ENCODE measurements at places on chromosomes 16 and 17. TPM values are rescaled to one million over a fixed set of nuclear protein-coding genes. Genes with fewer than 3 reads are reported as not detected.

DNA sequence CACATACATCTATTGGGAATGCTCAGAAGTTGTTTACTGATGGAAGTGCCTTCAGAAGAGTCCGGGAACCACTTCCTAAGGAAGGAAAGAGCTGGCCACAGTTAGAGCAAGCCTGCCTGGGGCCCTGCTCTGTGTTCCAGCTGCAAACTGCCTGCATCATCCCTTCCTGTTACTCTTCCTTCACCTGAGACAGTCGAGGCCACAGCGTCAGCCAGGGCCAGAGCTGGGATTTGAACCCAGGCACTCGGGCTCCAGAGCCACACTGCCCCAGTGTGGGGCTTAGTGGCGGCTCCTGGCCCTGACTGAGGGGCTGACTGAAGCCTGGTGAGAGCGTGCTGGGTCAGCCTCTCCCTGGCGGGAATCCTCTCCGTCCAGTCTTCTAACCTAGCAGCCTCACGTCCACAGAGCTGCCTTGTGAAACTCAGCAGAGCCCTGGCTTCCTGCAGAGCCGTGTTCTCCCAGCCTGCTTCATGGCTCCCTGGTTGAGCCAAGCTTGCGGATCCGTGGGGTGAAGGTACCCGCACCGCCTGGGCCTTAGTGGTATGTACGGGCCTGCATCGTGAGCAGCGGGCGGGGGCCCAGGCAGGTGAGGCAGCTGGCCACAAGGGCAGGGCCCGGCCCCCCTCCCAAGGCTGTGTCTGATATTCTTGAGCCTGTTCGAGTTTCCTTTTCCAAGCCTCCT lies 4.6 kb upstream of the C17orf99 start:
- DNase-seq = no peak

DNA sequence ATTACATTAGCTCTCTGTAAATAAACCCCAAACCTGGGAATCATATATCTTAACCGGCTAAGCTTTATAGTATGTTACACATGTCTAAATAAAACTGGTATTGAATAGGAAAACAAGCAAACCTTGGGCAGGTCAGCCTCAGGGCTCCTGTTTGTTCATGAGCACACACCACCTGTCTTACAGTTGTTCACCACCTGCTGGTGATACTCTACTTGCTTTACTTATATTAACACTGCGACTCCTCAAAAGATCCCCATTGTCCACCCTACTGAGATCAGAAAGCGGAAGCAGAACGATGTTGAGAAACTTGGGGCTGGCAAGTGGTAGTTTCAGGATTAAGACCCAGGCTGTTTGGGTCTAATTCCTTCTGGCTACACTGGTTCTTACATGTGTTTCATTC lies 16.4 kb downstream of the CDH13 start:
- no peak for DNase-seq

DNA sequence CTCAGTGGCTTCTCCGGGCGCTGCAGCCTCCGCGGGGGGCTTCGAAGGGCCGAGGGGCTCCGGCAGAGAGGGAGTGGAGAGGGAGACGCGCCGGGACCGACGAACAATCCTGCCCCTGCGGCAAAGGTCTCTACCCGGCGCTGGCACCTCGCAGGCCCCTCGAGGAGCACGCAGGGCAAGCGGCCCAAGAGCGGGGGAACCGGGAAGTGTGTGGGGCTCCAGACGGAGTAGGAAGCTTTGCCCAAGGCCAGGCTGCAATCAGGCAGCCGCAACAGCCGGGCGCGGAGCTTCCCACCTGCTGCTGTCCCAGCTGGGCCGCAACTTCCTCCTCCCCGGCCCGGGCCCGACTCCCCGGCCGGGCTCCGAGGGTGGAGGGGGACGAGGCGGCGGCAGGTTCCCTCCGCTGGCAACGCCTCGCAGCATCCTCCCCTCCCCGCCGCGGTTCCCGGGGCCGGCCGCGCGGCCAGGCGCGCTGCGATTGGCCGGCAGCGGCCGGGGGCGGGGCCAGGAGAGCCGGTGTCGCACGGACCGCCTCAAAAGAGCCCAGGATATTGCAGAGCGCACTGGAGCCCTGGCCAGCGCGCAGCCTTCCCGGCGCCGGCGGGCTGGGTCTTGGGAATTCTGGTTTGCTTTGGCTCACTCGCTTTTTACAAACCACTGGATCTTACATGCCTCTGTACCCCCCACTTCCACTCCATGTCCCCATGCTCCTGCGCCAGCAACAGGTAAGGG lies at the start of gene KCNJ2:
Gene KCNJ2, plus strand, starts transcription at position 556 of the 732 bp plus-strand sequence. CDS start 5,508 bp downstream, outside the sequence.
- DNase-seq = peak; percentile 53

DNA sequence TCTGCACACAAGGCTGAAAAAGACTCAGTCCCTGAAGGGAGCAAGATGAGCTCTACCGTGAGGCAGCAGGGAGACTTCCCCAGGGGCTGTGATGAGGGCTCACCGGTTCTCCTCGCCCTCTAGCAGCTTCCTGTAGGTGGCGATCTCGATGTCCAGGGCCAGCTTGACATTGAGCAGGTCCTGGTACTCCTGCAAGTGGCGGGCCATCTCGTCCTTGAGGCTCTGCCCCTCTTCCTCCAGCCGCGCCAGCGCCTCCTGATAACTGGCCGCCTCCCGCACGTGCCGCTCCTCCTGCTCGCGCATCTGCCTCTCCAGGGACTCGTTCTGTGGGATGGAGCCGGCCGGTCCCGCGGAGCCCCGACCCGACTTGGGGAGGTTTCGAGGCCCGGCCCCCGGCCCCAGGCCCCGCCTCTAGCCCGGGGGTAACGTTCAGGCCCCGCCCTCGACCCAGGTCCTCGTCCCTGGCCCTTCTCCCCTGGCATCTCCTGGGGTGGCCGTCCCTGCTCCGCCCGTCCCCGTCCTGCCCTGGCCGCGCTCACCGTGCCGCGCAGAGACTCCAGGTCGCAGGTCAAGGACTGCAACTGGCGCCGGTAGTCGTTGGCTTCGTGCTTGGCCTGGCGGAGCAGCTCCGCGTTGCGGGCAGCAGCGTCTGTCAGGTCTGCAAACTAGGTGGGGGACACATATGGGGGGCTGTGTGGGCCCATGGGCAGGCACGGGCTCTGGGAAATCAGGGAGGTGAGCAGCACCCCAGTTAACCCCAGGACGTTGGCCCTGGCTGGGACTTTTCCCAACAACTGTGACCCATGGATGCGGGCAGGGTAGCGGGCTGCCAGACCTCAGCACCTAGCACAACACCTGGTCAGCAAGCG lies 3.9 kb downstream of the GFAP start:
- DNase-seq = peak; percentile 25

GRCh38 chr16:4536391-4537106 lies 2.0 kb downstream of the CDIP1 start:
- DNase-seq = no peak

- no peak for DNase-seq
Observed at GRCh38 chr17:16123531-16123930, 91.8 kb downstream of the NCOR1 start.

DNA sequence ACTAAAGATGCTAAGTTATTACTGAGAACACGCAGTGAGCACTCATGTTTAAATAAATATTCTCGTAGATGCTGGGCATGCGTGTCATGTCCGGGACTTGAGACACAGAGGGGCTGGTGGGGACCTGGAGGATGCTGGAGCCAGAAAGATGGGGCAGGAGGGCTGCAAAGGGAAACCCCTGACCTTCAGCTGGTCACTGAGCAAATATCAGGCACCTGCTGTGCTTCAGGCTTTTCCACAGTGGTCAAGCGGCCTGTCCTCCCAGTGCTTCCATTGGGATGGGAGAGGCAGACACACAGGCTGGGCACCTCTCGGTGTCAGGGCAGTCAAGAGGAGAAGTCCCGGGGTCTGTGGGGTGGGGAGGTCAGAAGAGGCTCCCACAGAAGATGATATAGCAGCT lies 211.4 kb downstream of the GSG1L start:
- no peak for DNase-seq

GRCh38 chr16:26441178-26441577 lies 625.5 kb upstream of the C16orf82 start:
- DNase-seq = no peak

GRCh38 chr17:47611372-47612350 lies 38.1 kb upstream of the KPNB1 start:
- DNase-seq = no peak

GRCh38 chr17:43079641-43080302 lies 45.4 kb downstream of the BRCA1 start:
- no peak for DNase-seq

GRCh38 chr16:84036982-84037425 lies 5.6 kb downstream of the SLC38A8 start:
- no peak for DNase-seq

- DNase-seq = no peak
Observed at GRCh38 chr16:88798772-88799455, 4.7 kb upstream of the CDT1 start.

- no peak for DNase-seq
Observed at GRCh38 chr16:80703131-80704071, 101.0 kb downstream of the CDYL2 start.

DNA sequence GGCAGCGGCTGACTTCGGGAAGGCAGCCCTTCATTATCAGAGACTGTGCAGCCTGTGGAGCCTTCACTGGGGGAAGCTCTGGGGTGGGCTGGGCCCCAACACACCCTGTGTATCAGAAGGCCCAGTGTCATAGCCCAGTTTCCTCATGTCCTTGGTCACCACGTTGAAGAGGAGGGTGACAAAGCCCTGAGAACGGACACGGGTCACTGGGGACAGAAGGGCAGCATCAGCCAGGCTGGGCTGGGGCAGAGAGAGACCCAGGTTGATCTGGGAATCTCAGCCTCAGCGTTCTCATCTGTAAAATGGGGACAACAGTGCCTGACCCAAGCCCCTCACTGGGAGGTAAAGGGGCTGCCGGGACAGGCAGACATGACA lies 19.3 kb downstream of the B9D1 start:
- no peak for DNase-seq

- DNase-seq = no peak
Observed at GRCh38 chr17:12229335-12229734, 208.7 kb downstream of the MAP2K4 start.

DNA sequence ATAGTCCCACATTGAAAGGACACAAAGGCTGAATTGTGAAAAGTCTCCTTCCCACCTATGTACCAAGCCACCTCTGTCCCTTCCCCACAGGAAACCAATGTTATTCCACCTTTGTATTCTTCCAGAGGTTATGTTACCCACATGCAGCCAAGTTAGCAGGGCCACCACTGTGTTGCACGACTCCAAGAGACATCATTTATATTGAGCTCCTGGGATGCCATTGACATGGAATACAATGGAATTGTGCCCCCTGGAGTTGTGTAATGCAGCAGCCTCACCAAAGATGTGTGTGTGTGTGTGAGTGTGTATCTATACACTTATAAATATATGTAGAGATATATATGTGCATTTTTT lies 21.6 kb upstream of the MSI2 start:
- DNase-seq = no peak

PERCC1 gene
- total RNA-seq = 0.30 TPM

C16orf92 gene
- total RNA-seq = not detected

CHD9NB gene
- total RNA-seq = not detected

JPH3 gene
- not detected for total RNA-seq

NPIPB4 gene
- total RNA-seq = 206 TPM

NEK8 gene
- total RNA-seq = 5.2 TPM
